ENCODE measurements at places on chromosomes 1 and 21.
A peak's percentile ranks its signal among the peaks of the same experiment; 100 is the strongest.

DNA sequence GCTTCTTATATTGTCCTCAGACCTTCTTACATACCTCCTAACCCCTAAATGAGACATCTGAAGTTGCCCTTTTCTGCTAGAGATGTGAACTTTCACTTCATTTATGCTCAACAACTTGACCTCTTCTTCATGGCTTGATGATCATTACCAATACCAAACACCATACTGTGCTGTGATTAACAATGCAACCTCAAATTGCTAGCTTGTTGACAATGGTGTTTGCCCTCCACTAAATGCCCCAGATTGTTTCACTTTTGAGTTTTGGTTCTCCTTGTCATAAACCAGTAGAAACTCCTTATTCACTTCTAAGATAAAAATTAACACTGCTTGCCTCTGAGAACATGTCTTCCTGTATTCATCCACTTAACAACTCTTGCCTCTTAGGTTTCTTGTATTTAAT, 5.6 kb downstream of the JAK1 start:
- no peak for DNase-seq

GRCh38 chr1:41874903-41875411, 43.8 kb downstream of the HIVEP3 start:
- no peak for DNase-seq

- DNase-seq = no peak
Measured at GRCh38 chr1:52028328-52028727, 5.3 kb downstream of the KTI12 start.

- peak; percentile 48 for DNase-seq
Measured at GRCh38 chr1:113929750-113930498, 800 bp downstream of the HIPK1 start.

- DNase-seq = no peak
Measured at GRCh38 chr1:7616953-7617352, 154.1 kb upstream of the VAMP3 start.

DNA sequence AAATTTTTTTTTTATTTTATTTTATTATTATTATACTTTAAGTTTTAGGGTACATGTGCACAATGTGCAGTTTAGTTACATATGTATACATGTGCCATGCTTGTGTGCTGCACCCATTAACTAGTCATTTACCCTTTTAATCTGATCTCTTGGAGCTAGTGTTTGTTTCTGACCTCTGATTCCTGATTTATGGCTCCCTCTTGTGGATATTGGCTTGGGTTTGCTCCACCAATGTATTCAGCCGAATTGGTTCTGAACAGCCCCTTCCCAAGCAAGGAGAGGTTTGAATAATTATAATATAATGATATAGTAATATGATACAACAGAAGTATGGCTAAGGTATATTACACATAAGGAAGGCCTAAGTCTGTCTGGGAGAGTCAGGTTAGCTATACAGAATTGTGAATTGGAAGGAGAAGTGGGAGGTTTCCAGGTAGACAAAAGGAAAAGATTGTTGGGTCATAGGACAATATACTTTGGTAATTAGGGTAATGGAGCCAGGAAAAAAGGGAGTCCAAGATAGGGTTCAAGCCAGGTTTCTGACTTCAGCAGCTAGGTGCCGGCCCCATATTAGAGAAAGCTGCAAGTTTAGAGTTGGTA, 53.1 kb upstream of the HMCN1 start:
- peak; percentile 68 for DNase-seq

- peak; percentile 36 for DNase-seq
Measured at GRCh38 chr1:215665215-215665614, 98.1 kb downstream of the KCTD3 start.

DNA sequence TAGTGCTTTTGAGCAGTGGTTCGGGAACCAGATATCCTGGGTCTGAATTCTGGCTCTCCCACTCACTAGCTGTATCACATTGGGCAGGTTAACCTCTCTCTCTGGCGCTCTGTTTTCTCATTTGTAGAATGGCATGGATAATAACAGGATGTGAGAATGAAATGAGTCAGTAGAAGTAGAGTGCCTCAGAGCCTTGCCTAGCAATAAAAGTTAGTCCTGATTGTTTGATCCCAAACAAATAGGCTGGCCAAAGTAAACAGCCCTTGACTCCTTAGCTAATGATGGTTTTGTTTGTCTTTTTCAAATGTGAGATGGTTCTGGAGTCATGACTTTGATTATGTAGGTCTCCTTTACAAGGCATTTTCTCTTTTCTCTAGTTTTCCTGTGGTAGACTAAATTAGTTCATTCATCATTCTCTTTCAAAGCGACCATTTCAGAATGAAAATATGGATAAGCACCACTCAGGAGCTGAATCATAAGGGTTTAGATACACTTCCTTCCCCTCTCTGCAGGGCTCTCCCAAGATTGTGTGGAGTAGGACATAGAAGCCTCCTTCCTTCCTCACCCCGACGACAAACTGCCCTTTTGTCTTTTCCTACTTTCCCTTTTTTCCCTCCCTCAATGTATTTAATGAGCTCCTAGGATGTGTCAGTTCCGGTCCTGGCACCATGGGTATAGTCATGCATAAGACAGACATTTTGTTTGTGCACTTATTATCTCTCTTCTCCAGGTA, 23.1 kb downstream of the KIAA0040 start:
- peak; percentile 67 for DNase-seq

GRCh38 chr1:98035602-98036002, 114.8 kb upstream of the DPYD start:
- no peak for DNase-seq

GRCh38 chr1:159900086-159900680, at the start of gene CFAP45:
Gene CFAP45 (minus strand): TSS chr1:159900165. CDS start chr1:159900098, 67 bp downstream.
- peak; percentile 95 for DNase-seq
